ENCODE measurements at places on chromosomes 7 and 10.

- H3K4me1 ChIP-seq: no peaks in the 10 kb centered on the region
- H3K27me3 ChIP-seq: peaks cover 5% of the 10 kb centered on the region
- DNase-seq: peak; percentile 28
- H3K4me3 ChIP-seq: no peak overlapping the region
- H3K27ac ChIP-seq: no peak overlapping the region
- H3K36me3 ChIP-seq: no peaks in the 10 kb centered on the region
These were observed 155.7 kb downstream of the PTPRN2 start for GRCh38 chr7:158431941-158432347.

GRCh38 chr10:12822126-12822892 lies 179.2 kb downstream of the CCDC3 start:
- DNase-seq: no peak
- H3K4me3 ChIP-seq: no peak overlapping the region
- no peaks in the 10 kb centered on the region for H3K36me3 ChIP-seq
- H3K27ac ChIP-seq: no peak overlapping the region

DNA sequence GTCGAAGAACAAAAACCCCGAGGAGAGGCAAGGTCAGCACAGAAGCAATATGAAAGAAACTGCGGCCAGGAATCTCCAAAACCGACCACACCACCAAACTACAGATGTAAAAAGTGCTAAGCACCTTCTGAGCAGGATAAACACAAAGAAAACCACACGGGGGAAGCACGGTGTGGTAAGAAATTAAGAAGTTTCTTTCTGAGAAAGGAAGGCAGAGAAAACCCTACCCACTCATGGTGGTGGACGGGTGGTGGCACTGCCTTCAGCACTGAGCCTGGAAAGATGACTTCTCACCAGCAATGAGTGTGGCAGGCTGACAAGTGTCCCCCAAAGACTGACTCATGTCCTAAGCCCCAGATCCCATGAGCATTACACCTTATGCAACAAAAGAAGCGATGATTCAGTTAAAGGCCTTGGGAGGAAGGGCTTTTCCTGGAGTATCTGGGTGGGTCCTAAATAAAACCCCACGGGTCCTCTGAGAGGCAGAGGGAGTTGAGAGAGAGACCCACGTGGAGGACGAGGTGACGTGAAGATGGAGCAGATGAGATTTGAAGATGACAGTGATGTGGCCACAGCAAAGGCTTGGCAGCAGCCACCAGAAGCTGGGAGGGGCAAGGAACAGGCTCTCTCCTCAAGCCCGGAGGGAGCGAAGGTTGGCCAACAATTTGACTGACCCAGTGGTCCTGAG lies 124.9 kb downstream of the DLG5 start:
- peaks cover 83% of the 10 kb centered on the region for H3K36me3 ChIP-seq
- H3K27ac ChIP-seq: no peak overlapping the region
- DNase-seq: no peak
- H3K4me3 ChIP-seq: no peak overlapping the region
- no peaks in the 10 kb centered on the region for H3K27me3 ChIP-seq

- H3K36me3 ChIP-seq: no peaks in the 10 kb centered on the region
- no peaks in the 10 kb centered on the region for H3K27me3 ChIP-seq
- DNase-seq: no peak
- peaks cover 11% of the 10 kb centered on the region for H3K4me1 ChIP-seq
- H3K4me3 ChIP-seq: no peak overlapping the region
- no peak overlapping the region for H3K27ac ChIP-seq
These were observed 11.5 kb downstream of the RGS10 start for GRCh38 chr10:119531067-119531466.

DNA sequence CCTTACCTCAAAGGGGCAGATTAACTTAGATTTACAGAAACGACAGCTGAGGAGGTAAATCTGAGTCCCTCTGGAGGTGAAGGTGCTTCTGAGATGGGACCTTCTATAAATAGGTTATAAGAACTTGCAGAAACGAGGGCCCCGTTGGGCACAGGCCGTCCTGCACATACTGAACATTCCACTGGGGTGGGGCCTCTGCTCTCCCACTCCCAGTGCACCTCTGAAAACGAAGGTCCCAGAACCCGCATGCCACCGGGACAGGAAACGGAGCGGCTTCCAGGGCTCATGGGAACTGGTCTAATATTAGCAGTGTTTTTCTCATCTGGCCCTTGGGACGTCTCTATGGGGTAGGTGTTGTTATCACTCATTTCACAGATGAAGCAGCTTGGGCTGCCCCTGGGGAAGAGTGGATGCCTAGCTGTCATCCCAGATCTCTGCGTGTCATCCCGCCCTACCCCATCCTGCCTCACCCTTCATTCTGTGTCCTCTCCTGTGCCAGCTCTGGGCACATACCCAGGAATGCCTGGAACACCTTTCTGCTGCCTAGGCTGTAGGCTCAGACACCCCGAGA lies 19.6 kb downstream of the C10orf62 start:
- H3K4me1 ChIP-seq: peaks cover 21% of the 10 kb centered on the region
- no peaks in the 10 kb centered on the region for H3K36me3 ChIP-seq
- no peak overlapping the region for H3K4me3 ChIP-seq
- peak overlapping the region; percentile 78 for H3K27ac ChIP-seq
- H3K27me3 ChIP-seq: no peaks in the 10 kb centered on the region

- no peaks in the 10 kb centered on the region for H3K4me1 ChIP-seq
- H3K4me3 ChIP-seq: no peak overlapping the region
- no peak overlapping the region for H3K27ac ChIP-seq
- H3K36me3 ChIP-seq: no peaks in the 10 kb centered on the region
- H3K27me3 ChIP-seq: no peaks in the 10 kb centered on the region
- DNase-seq: no peak
These were observed 385.6 kb upstream of the NPVF start for GRCh38 chr7:25613912-25614311.

GRCh38 chr7:36202398-36202797 lies 49.3 kb downstream of the EEPD1 start:
- no peaks in the 10 kb centered on the region for H3K36me3 ChIP-seq
- DNase-seq: no peak
- no peaks in the 10 kb centered on the region for H3K27me3 ChIP-seq
- H3K4me3 ChIP-seq: no peak overlapping the region
- H3K27ac ChIP-seq: peak overlapping the region; percentile 9

GRCh38 chr10:7525314-7526016 lies 114.6 kb upstream of the SFMBT2 start:
- H3K4me3 ChIP-seq: no peak overlapping the region
- H3K27me3 ChIP-seq: peaks cover 7% of the 10 kb centered on the region
- H3K36me3 ChIP-seq: no peaks in the 10 kb centered on the region
- no peaks in the 10 kb centered on the region for H3K4me1 ChIP-seq

DNA sequence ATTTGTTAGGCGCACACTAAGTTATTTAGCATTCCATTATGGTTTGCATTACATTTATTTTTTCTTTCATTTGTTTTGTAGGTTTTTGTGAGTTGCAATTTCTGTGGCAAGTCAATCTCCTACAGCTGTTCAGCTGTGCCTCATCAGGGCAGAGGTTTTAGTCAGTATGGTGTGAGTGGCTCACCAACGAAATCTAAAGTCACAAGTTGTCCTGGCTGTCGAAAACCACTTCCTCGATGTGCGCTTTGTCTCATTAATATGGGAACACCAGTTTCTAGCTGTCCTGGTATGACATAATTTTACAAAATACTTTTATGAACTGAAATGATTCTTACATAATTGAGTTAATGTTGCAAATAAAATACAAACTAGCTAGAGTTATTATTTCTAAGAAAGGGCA lies 29.5 kb downstream of the MIOS start:
- no peak for DNase-seq
- no peak overlapping the region for H3K4me3 ChIP-seq
- no peak overlapping the region for H3K27ac ChIP-seq
- no peaks in the 10 kb centered on the region for H3K4me1 ChIP-seq

DNA sequence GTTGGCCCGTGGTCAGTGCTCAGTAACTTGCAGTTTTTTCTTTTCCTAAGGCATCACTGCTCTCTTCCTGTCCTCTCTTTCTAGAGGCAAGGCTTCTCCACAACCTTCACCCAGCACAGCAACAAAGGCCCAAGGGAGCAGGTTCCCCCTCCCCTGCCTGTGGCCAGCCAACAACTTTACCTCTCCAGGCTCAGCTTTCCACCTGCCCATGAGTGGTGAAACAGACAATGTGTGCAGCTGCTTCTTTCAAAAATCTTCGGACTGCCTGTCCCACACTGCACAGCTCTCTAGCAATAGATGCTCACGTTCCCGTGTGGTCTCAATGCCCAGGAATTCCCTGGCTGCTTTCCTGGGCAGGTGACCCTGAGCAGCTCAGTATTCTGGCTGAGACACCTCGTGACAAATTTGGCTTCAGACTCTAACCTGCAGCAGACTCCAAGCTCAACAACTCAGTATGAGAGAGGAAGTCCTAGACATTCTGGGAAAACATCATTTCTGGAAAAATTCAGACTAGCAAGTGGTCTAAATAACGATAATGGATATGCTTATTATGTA lies 28.9 kb upstream of the TMEM72 start:
- H3K4me3 ChIP-seq: no peak overlapping the region
- no peaks in the 10 kb centered on the region for H3K36me3 ChIP-seq
- no peaks in the 10 kb centered on the region for H3K27me3 ChIP-seq
- no peak overlapping the region for H3K27ac ChIP-seq
- no peak for DNase-seq
- H3K4me1 ChIP-seq: peaks cover 7% of the 10 kb centered on the region

DNA sequence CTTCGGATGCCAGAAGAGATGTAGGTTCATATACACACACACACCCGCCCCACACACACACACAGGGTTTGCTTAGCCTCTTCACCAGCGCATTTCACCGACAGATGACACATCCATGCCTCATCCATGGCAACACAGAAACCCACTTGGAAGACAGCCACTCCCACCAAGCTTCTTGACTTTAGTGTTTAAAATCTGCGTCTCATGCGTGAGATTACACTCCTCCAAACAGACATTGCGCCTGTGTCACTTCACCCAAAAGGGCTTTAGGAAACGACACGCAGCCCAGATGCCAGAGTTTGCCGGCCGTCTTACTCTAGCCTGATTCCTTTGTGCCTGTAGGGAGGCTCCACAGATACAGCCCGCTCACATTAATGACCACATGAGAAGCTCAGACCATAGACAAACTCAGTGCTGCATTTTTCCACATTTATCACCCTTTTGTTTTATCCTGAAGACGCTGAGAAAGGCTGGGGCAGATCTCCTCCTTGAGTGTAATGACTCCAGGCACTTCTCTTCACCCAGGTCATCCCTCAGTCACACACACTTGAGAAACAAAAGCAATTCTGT lies 73.8 kb downstream of the DIP2C start:
- DNase-seq: no peak
- H3K4me3 ChIP-seq: no peak overlapping the region
- peaks cover 62% of the 10 kb centered on the region for H3K4me1 ChIP-seq
- H3K27me3 ChIP-seq: no peaks in the 10 kb centered on the region

- H3K4me1 ChIP-seq: peaks cover 13% of the 10 kb centered on the region
- H3K27ac ChIP-seq: no peak overlapping the region
- H3K27me3 ChIP-seq: no peaks in the 10 kb centered on the region
- H3K36me3 ChIP-seq: no peaks in the 10 kb centered on the region
- peak overlapping the region; percentile 3 for H3K4me3 ChIP-seq
These were observed 145.5 kb downstream of the ZEB1 start for GRCh38 chr10:31464552-31464951.

GRCh38 chr7:78510580-78511188 lies 712.1 kb downstream of the PHTF2 start:
- H3K27me3 ChIP-seq: no peaks in the 10 kb centered on the region
- no peak overlapping the region for H3K27ac ChIP-seq
- DNase-seq: no peak

GRCh38 chr7:17289074-17289645 lies 9.3 kb upstream of the AHR start:
- no peak overlapping the region for H3K27ac ChIP-seq
- no peaks in the 10 kb centered on the region for H3K4me1 ChIP-seq
- H3K27me3 ChIP-seq: no peaks in the 10 kb centered on the region
- no peaks in the 10 kb centered on the region for H3K36me3 ChIP-seq
- DNase-seq: no peak
- no peak overlapping the region for H3K4me3 ChIP-seq

DNA sequence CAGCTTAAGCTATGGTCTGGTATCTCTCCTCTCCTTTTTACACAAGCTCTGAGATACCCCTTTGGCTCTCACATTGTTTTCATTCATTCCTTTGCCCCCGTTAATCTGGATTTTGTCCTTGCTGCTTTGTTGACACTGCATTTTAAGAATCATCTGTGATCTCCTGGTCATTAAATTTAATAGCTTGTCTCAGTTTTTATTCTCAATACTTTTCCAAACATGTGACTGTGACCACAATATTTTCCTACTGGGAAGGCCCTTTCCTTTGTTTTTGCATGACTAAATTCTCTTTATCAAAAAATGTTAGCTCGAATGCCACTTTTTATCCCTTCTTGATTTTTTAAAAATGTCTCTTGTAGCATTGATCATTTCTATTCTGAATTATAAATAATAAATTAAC lies 171.2 kb downstream of the SUGCT start:
- no peak for DNase-seq
- H3K27me3 ChIP-seq: no peaks in the 10 kb centered on the region
- H3K27ac ChIP-seq: no peak overlapping the region
- no peaks in the 10 kb centered on the region for H3K36me3 ChIP-seq

GRCh38 chr10:15824498-15824897 lies 35.8 kb downstream of the MINDY3 start:
- H3K4me3 ChIP-seq: no peak overlapping the region
- no peaks in the 10 kb centered on the region for H3K36me3 ChIP-seq
- no peaks in the 10 kb centered on the region for H3K27me3 ChIP-seq
- no peak overlapping the region for H3K27ac ChIP-seq

DNA sequence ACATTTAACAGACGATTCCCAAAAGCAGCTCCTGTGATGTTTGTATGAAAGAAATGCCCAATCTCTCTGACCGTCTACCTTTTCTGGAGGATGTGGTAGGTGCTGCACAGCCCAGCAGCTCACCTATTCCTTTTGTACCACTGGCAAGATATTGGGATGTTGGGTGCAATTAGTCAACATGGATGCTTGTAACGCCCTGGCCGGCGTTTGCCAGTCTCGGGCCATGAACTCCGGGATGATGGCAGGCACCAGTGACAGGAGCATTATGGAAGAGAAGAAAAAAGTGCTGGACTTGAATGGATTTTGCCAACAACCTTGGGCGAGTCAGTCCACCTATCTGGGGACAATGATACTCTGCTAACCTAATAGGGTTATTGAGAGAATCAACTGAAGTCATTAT lies 69.0 kb upstream of the ZNF438 start:
- H3K27ac ChIP-seq: no peak overlapping the region
- H3K4me1 ChIP-seq: no peaks in the 10 kb centered on the region
- no peaks in the 10 kb centered on the region for H3K36me3 ChIP-seq

DNA sequence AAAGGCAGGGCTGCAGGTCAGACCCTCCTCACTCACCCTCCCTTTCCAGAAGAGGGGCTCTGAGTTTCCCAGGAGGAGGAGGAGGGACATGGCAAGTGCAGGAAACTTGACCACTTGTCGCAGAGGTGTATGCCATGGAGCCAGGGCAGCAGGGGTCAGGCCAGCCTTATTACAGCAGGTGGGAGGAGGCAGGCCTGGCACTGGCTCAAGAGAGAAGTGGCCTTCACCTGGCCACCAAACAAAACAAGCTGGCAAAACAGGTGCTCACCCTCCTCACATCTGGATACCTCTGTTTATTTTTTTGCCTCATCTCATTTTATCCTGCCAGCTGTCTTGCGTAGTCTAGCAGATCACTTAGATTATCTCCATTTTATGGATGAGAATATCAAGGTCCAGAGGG lies 12.5 kb downstream of the COL13A1 start:
- no peak for DNase-seq
- H3K27me3 ChIP-seq: no peaks in the 10 kb centered on the region
- peaks cover 20% of the 10 kb centered on the region for H3K4me1 ChIP-seq
- H3K36me3 ChIP-seq: no peaks in the 10 kb centered on the region
